ENCODE measurements at places on chromosomes 5 and 9. TPM values are rescaled to one million over a fixed set of nuclear protein-coding genes. Genes with fewer than 3 reads are reported as not detected.
A peak's percentile ranks its signal among the peaks of the same experiment; 100 is the strongest.

GRCh38 chr9:128245421-128246151, 30.2 kb downstream of the GOLGA2 start:
- peak; percentile 30 for DNase-seq

DNA sequence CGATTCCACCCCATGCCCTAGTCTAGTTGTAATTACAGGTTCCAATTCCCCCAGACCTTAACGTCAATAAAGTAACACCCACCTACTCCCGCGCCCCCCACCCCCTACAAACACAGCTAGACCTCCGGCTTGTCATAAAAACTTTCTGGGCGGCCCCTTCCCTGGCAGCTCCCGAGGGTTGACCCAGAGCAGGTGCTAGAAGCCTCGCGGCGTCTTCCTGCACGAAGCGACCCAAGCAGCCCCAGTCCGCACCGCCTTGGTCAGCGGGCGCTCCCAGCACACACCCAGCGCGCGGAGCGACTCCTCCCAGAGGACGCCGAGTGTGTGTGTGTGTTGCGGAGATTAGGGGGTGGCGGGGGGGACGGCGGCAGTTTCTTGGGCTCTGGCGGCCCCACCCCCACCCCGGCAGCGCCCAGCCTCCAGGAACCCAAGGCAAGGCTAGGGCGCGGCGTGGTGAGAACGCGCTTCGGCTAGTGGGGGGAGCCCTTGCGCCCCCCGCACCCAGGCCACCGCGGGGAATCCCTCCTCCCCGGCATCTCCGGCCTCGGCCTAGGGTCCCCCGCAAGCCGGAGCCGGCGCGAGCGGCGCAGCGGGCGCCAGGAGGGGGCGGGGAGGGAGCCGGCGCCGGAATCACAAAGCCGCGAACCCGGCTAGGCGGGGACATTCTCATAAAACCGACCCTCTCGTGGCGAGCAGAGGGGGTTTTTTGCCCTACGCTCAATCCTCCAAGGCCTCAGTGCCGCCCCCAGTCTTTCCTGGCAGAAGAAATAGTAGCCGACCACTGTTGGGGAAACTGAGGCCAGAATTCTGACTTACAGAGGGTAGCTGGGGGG, 2.2 kb downstream of the PCDH1 start:
- DNase-seq: peak; percentile 84

Gene ENTR1
- total RNA-seq: 48.4 TPM

GRCh38 chr9:110555551-110556331, 23.8 kb downstream of the SVEP1 start:
- peak; percentile 27 for DNase-seq

Gene SIT1
- total RNA-seq: 1.0 TPM

- DNase-seq: no peak
Measured at GRCh38 chr5:143537056-143537455, 133.6 kb upstream of the NR3C1 start.

GRCh38 chr5:821504-821903, 29.3 kb downstream of the ZDHHC11 start:
- DNase-seq: no peak

- no peak for DNase-seq
Measured at GRCh38 chr5:39093352-39093751, 19.2 kb upstream of the RICTOR start.

Data from colonic mucosa (tissue), 4 donors.